Stimulated activated CD8-positive, alpha-beta memory T cell treated with anti-CD3 and anti-CD28 coated beads, Interleukin-7, amount 100 ng/mL, for 24 hours (primary cell): ENCODE measurements at places on chromosomes 1 and 21.

GRCh38 chr1:12607263-12607662 lies 10.7 kb downstream of the DHRS3 start:
- DNase-seq, result no peak

GRCh38 chr1:111290630-111291029 lies at the start of gene CHIA:
TSS of gene CHIA (plus strand) at chr1:111290851. CDS start at chr1:111310468, 19,617 bp downstream.
- DNase-seq, result no peak

DNA sequence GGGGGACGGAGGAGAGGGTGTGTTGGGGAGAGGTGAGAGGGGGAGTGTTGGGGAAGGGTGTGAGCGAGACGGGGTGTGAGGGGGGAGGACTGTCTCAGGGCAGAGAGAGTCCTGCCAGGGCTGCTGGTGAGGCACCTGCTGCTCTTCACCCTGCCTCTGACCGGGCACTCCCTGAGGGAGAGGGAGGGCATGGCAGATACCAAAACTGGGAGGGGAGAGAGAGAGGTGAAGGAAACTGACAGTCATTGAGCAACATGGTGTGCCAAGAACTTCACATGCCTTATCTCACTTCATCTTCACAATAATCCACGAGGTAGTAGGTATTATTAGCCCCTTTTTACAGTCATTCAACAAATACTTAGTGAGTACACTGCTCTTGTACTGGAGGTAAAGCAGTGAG lies 61.3 kb upstream of the ARTN start:
- DNase-seq, result no peak

DNA sequence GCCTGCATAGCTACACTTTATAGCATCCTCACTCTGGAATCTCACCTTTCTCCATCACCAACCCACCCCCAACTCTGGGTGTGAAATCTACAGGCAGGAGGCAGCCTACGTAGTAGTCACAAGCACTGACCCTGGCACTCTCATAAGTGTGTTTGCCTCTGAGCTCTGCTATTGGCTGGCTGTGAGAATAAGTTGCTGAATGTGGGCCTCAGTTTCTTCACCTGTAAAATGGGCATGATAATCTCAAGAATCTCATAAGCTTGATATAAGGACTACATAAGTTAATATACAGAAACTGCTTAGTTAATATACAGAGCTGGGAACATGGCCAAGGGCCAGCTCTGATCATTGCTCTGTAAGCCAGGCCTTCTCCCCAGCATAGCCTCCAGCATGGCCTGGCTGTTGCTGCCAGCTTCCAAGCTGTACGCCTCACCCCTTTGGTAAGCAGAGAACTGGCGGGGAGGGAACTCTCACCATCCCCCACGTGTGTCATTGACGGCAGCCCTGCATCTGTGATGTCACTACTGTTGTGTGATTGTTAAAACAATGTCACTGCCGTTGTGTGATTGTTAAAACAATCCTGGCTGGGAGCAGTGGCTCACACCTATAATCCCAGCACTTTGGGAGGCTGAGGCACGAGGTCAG lies 53.3 kb downstream of the SYF2 start:
- no peak for DNase-seq

GRCh38 chr1:211571998-211572397 lies 7.0 kb downstream of the SLC30A1 start:
- no peak for DNase-seq

DNA sequence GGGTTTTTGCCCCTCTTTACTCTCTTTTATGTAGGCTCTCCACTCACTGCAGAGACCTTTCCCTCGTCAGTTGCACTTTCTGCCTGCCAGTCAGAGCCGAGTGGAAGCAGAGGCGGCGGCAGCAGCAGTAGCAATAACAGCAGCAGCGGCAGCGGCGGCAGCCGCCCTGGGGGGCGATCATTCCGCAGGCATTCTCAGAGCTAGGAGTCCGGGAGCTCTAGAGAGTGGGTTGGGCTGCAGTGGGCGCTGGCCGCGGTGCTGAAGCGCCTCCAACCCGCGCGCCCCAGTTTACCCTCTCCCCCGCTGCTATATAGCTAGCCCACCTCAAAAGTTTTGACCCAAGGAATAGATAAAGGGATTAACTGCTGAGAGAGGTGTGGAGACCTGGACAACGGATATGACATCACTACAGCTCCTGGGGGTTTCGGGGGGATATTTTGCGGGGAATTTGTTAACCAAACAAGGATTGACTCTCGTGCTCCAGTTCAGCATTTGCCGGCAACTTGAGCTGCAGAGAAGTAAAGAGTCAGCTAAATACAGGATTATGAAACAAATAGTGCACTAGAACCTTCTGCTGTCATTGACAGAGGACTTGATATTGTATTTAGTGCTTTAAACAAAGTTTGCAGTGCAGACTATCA lies at the start of gene OLFM3:
Gene OLFM3, minus strand, starts transcription at position 102 of the 641 bp plus-strand sequence.
- DNase-seq, result no peak

DNA sequence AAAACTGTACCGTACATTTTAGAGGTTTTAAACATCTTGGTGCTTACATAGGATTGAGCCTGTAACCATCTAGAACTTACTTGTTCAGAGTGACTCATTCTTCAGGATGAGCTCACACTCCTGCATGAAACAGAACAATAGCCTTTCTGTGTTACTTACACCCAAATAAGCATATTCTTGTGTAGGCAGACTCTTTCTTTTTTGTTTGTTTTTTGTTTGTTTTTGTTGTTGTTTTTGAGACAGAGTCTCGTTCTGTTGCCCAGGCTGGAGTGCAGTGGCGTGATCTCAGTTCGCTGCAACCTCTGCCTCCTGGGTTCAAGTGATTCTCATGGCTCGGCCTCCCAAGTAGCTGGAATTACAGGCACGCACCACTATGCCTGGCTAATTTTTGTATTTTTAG lies 3.8 kb upstream of the CA6 start:
- no peak for DNase-seq

DNA sequence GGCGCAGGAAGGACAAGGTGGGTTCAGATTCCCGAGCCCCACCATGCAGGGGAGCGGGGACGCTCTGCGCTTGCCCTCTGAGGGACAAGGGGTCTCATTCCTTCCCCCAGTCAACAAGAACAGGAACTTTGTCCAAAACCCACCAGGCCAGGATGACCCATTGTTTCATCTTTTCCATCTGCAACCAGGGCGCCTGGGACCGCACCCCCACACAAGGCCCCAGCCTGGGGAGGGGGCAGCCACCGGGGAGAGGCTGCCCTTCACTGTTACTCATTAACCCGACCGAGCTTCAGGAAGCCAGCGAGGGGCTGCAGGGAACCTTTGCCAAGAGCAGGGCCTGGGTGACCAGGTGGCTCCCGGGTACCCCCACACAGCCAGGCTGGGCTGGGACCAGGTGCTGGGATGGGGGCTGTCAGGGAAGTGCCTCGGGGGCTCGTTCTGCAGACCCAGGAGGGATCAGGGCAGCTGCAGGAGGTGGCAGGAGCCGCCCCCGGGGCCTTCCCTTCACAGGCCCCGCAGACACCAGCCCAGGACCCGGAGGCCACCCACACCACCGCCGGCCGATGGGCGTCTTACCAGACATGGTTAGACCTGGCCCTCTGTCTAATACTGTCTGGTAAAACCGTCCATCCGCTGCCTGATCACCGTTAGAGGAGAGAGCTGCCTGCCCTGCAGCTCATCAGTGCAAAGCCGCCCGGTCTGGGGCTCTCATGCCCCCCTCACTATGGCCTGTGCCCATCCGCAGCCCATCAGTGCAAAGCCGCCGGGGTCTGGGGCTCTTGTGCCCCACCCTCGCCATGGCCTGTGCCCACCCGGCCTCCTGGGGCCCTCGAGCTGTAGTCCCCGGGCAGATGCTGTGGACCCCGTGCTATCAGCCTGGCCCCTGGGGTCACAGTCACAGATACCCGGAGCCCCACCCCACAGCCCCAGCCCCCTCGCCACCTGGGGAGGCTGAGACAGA lies 4.9 kb upstream of the TTLL10 start:
- DNase-seq, result no peak

DNA sequence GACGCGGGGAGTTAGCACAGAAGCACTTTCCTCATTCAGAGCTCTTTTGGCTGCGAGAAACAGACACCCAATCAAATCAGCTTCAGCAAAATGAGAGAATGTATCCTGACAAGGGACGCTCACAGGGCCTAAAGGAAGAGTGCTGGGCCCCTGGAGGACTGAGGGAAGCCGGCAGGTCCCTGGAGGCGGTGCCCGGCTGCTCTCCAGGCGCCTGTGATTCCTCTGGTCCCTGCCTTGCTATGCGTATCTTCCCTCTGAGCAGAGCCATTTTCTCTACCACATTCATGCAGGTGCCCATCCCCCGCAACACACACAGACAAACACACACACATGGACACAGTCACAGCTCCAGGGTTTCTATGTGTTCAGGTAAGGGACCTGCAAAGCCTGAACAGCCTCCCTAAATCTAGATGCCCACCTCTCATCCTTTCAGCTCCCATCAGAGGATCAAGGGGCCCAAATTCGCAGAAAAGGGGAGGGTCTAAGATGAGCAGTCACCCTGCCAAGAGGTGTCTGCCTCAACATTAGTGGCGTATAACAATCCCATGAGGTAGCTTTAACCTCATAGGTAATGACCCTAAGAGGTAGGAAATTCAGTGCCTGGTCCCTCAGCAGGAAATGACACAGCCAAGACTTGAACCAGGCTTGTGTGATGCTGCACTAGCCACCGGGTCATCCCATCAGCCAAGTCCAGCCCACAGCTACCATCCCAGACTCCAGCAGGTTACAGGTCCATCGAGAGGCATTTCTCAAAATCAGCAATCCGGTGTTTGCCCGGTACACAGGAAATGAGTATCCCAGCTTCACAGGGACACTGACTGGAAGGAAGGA lies 29.0 kb downstream of the PTAFR start:
- no peak for DNase-seq

DNA sequence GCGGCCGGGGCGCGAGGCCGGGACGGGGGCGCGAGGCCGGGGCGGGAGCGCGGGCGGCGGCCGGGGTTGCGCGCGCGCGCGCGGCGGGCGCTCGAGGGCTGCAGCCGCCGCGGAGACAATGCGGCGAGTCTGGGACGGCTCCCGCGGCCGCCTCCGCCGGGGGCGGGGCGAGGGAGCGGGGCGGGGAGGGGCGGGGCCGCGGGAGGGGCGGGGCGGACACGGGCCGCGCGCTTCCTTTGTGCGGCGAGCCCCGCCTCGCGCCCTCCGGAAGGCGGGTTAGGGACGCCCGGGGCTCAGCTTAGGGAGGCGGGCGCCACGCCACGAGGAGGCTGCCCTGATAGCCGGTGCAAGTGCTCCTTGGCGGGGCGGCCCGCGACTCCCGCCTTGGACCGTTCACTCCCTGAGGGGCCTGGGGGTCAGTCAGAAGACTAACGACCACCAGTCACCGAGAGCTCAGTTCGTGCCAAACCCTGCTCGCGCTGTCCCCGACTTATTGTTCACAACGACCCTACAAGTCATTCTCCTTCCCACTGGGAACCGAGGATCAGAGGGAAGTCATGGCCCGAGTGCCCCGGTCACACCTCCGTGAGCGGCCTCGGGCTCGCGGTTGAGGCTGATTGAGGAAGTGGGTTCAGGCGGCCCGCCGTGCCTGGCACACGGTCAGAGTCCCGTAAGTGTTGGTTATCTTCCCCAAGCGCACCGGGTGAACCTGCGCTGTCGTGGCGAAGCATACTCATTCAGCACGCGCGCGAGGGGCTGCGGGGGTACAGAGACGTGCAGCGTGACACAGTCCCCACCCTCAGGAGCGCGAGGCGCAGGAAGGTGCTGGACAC lies 29.1 kb upstream of the A3GALT2 start:
- peak; percentile 48 for DNase-seq

DNA sequence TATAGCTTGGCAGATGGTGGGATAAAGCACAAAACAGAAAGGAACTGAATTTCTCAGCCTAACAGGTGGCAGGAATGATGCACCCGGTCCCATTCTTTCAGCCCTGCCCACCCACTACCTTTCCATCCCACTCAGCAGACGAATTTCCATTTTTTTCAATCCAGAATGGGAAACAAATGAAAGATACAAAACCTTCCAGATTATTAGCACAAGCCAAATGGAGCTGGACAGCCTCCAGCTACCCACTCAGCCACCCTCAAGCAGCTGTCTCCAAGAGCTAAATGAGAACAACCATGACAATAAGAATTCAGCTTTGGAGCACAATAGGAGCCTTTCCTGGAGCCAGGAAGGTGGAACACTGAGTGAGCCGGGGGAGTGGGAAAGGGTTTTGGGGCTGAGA lies 96.3 kb upstream of the ST6GALNAC5 start:
- DNase-seq, result no peak

- DNase-seq, result no peak
These were observed 6.1 kb downstream of the CAPZA1 start for GRCh38 chr1:112625696-112626095.

- DNase-seq, result no peak
These were observed 25.8 kb downstream of the KIAA0319L start for GRCh38 chr1:35531368-35531767.

DNA sequence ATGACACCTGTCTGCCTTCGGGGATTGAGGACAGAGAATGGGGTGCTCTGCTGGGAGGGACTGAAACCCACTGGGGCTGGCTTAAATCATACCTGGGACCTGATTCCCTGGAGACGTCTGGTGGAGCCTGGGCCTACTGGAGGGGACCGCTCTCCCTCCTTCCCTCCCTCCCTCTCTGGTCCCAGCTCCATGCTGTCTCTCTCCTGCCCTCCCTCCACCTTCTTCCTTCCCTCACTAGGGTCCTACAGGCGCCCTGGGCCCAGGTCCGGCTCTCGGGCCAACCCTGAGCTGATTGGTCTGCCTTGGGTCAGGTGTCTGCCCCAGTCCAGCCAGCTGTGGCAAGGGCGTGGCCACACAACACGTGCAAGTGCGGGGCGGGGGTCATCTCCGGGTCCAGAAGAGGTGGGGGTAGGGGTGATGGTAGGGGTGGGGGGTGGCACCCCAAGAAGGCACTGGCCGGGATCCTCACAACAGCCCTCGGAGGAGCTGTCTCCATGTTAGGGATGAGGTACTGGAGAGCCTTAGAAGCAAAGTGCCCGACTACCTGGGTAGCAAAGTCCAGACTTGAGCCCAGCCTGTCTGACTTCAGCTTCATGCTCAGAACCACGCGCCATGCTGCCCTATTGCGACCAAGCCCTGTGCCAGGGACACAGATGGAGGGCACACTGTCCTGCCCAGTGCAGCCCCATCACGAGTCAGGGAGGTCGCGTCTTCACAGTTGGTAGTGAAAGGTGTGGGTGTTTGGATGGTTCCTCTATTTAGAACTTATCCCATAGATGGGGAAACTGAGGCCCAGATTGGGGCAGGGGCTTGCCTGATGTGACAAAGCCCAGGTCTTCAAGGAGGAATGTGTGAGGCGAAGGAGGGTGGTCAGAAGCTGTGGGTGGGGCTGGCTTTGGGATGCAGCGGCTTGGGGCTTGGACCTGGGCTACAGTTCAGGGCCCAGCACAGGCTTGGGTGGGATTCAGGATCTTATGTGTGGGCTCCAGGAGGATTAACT lies 574.1 kb downstream of the PTPRU start:
- DNase-seq, result no peak

GRCh38 chr1:2374252-2375155 lies 16.9 kb downstream of the MORN1 start:
- DNase-seq, result no peak

GRCh38 chr1:40300249-40300567 lies 16.9 kb downstream of the COL9A2 start:
- no peak for DNase-seq

DNA sequence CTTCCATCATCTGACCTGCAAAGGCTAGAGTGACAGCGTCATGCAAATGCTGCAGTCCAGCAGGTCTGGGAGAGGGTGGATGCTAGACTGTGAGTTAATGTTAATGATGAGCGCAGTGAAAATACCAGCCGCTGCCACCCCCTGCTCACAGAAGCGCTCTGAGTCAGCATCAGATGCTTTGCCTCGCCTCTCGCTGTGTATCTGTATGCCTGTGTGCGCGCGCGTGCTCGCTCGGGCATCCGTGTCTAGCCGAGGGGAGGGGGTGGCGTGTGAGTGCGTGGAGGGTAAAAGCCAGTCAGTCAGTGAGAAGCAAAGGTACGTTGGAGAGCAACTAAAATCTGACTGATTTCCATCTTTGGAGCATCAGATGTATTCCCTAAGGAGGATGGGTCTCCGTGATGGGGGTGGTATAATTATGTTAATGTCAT lies 858.7 kb downstream of the USP25 start:
- no peak for DNase-seq
